Thymus (tissue), 14 donors: ENCODE measurements at places on chromosomes 1 and 21. TPM values are rescaled to one million over a fixed set of nuclear protein-coding genes. Genes with fewer than 3 reads are reported as not detected.

Gene NPR1
- 2.5 TPM for total RNA-seq

GRCh38 chr1:109443476-109443875 lies 17.2 kb upstream of the PSMA5 start:
- no peaks in the 10 kb centered on the region for H3K4me1 ChIP-seq
- H3K27ac ChIP-seq: no peak overlapping the region
- no peak for DNase-seq

GRCh38 chr21:37565530-37566223 lies 199.1 kb downstream of the DYRK1A start:
- no peaks in the 10 kb centered on the region for H3K36me3 ChIP-seq
- H3K27ac ChIP-seq: no peak overlapping the region
- no peak for DNase-seq
- no peak overlapping the region for H3K4me3 ChIP-seq

Gene RAB25
- total RNA-seq: 17.6 TPM

DNA sequence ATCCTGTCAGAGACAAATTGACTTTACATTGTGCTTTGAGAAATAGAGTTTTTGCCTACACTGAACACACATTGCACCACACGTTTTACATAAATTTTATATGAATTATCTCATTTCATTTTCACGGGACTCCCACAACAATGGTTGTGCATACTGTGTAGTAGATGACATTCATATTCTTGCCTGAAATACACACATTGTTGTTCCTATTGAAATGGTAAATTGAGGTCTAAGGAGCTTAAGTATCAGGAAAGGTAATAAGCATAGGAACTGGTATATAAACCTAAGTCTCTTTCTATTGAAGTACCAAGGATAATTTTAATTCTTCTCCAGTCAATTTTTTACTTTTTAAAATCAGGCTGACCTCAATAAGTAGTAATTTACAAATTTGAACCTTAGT lies 473.7 kb upstream of the DEPDC1 start:
- no peaks in the 10 kb centered on the region for H3K4me1 ChIP-seq
- H3K27ac ChIP-seq: no peak overlapping the region
- no peaks in the 10 kb centered on the region for H3K36me3 ChIP-seq
- no peak for DNase-seq
- no peak overlapping the region for H3K4me3 ChIP-seq

Gene PPIAL4G
- 0.05 TPM for total RNA-seq

- no peaks in the 10 kb centered on the region for H3K36me3 ChIP-seq
- DNase-seq: no peak
- H3K4me1 ChIP-seq: no peaks in the 10 kb centered on the region
- H3K27ac ChIP-seq: no peak overlapping the region
- H3K4me3 ChIP-seq: no peak overlapping the region
Measured at GRCh38 chr1:74857676-74858075, 124.7 kb downstream of the TYW3 start.

- H3K4me1 ChIP-seq: no peaks in the 10 kb centered on the region
- H3K27me3 ChIP-seq: no peaks in the 10 kb centered on the region
- H3K36me3 ChIP-seq: no peaks in the 10 kb centered on the region
- no peak overlapping the region for H3K4me3 ChIP-seq
- DNase-seq: no peak
Measured at GRCh38 chr1:79633456-79633855, 626.9 kb upstream of the ADGRL4 start.

GRCh38 chr1:94321662-94322061 lies 84.3 kb upstream of the ARHGAP29 start:
- H3K36me3 ChIP-seq: no peaks in the 10 kb centered on the region
- H3K27ac ChIP-seq: no peak overlapping the region
- H3K27me3 ChIP-seq: no peaks in the 10 kb centered on the region
- DNase-seq: no peak
- no peak overlapping the region for H3K4me3 ChIP-seq

DNA sequence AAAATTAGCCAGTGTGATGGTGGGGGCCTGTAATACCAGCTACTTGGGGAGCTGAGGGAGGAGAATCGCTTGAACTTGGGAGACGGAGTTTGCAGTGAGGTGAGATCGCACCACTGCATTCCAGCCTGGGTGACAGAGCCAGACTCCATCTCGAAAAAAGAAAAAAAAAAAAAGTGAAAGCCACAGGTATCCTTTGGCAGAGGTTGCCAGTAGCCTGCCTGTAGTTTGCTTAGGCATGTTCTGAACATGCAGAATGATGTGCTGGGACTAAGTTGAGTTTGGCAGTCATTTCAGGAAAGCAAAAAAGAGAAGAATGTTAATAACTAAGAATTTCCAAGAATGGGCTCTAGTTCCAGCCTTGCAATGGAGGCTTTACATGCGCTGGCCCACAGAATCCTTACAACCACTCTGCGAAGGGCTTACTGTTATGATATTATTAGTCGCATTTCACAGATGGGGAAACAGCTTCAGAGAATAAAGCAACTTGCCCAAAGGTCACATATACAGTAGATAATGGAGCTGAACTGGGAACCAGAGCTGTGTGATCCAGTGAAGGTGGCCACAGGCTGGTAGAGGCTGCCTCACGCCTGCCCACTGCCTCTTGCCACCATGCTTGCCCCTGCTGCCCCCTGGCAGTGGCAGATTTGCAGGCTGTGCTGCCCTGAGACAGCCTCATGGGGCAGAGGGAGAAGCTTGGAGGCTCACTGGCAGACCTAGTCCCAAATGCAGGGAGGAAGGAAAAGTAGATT lies 66.5 kb upstream of the LYST start:
- peak overlapping the region; percentile 92 for H3K27ac ChIP-seq
- no peak for DNase-seq
- H3K27me3 ChIP-seq: no peaks in the 10 kb centered on the region
- no peak overlapping the region for H3K4me3 ChIP-seq

DNA sequence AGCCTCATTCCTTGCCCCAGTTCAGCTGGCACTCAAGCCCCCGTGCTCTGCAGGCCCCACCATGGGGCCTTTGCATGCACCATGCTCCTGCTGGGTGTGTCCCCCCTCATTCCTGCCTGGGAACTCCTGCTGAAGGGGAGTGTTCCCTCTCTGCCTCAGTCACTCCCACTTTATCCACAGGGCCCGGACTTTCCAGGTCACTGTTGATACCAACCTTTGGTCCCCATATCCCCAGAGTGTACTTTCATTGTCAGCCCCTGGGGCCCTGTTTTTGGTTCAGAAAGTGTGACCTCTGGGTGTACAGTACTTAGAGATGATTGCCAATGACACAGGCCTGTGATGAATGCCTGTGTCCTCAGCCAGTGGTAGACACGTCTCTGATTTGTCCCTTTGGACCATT lies 2.9 kb downstream of the TTC22 start:
- no peak overlapping the region for H3K4me3 ChIP-seq
- H3K36me3 ChIP-seq: no peaks in the 10 kb centered on the region
- no peak overlapping the region for H3K27ac ChIP-seq

- no peak for DNase-seq
- no peaks in the 10 kb centered on the region for H3K27me3 ChIP-seq
- H3K36me3 ChIP-seq: no peaks in the 10 kb centered on the region
- no peak overlapping the region for H3K4me3 ChIP-seq
Measured at GRCh38 chr1:22892789-22893188, 79.9 kb downstream of the LACTBL1 start.

DNA sequence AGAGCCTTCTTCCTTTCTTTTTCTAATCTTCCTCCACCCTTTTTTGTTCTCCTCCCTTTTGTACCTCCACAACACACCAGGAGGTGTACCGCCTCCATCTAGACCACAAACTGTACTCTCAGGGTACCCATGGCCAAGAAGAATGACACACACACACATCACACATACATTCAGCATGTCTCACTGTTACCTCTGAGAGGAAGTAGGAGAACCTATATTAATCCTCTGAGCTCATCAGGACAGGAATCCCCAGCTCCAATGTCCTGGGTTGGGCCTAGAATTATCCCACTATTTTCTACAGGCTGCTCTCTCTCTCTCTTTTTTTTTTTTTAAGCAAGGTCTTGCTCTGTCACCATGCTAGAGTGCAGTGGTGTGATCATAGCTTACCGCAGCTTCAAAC lies 36.7 kb downstream of the ATP2B4 start:
- H3K4me3 ChIP-seq: no peak overlapping the region
- H3K36me3 ChIP-seq: peaks cover 4% of the 10 kb centered on the region
- no peak for DNase-seq
- H3K27me3 ChIP-seq: no peaks in the 10 kb centered on the region
- H3K27ac ChIP-seq: no peak overlapping the region

DNA sequence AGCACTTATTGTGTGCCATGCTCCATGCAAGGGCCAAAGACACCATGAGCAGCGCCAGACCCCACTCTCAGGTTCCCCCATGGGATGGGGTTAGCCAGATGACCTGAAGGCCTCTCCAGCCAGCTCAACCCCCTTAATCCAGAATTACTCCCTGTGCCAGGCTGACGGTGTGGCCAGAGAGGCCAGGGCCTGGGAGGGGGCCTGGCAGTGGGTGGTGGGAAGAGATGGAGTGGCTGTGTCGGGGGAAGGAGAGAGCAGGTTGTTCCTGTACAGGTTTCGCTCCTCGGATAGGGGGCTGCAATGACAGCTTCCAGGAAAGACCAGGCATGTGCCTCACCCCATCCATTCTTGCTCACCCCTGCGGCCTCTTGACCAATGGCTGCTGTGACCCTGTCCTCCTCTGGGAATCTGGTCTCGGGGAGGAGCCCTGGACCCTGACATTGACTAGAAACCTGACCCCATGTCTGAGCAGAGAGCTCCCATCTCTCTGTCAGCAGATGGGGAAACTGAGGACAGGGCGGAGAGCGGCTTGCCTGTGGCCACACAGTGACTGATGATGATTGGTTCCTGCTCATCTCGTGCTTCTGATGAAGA lies 345.3 kb downstream of the MATN1 start:
- no peak for DNase-seq
- no peaks in the 10 kb centered on the region for H3K27me3 ChIP-seq

Gene MX1
- total RNA-seq: 148 TPM

DNA sequence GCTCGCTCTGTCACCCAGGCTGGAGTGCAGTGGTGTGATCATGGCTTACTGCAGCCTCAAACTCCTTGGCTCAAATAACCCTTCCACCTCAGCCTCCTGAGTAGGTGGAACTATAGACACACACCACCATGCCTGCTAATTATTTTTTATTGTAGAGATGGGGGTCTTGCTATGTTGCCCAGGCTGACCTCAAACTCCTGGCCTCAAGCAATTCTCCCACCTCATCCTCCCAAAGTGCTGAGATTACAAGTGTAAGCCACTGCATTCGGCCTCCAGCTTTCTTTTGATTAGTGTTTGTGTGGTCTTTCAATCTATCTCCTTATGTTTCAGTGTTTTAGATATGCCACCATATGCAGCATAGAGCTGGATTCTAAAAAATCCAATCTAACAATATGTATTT lies 19.9 kb upstream of the CSF3R start:
- H3K36me3 ChIP-seq: no peaks in the 10 kb centered on the region
- H3K27me3 ChIP-seq: no peaks in the 10 kb centered on the region
- no peak overlapping the region for H3K27ac ChIP-seq
- DNase-seq: no peak
- H3K4me1 ChIP-seq: no peaks in the 10 kb centered on the region
- no peak overlapping the region for H3K4me3 ChIP-seq

DNA sequence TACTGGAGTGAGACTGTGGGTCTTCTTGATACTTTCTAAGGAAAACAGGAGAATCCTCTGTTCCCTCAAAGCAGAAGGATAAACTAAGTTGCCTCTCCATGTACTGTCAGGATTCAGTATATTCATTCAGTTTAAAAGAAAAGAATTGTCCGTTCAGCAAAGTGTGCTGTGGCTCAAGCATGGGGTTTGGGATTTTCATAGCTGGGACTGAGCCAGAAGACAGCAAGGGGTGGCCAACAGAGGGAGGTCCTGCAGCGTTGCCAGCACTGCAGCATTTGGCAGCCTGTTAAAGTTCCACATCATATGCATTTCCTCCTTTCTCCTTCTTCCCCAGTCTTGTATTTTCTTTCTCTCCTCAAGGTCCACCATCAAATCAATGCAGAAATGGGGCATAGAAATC lies 75.1 kb downstream of the DTL start:
- H3K4me1 ChIP-seq: peaks cover 20% of the 10 kb centered on the region
- no peak overlapping the region for H3K27ac ChIP-seq
- no peak for DNase-seq
- no peak overlapping the region for H3K4me3 ChIP-seq
- no peaks in the 10 kb centered on the region for H3K36me3 ChIP-seq

GRCh38 chr1:244887281-244887680 lies 22.9 kb upstream of the HNRNPU start:
- no peak for DNase-seq
- no peak overlapping the region for H3K27ac ChIP-seq
- no peaks in the 10 kb centered on the region for H3K27me3 ChIP-seq
- H3K4me1 ChIP-seq: no peaks in the 10 kb centered on the region

- H3K27me3 ChIP-seq: no peaks in the 10 kb centered on the region
- H3K27ac ChIP-seq: no peak overlapping the region
- no peaks in the 10 kb centered on the region for H3K4me1 ChIP-seq
- no peak for DNase-seq
- no peak overlapping the region for H3K4me3 ChIP-seq
- peaks cover 9% of the 10 kb centered on the region for H3K36me3 ChIP-seq
Measured at GRCh38 chr1:220124542-220124941, 30.6 kb downstream of the IARS2 start.

DNA sequence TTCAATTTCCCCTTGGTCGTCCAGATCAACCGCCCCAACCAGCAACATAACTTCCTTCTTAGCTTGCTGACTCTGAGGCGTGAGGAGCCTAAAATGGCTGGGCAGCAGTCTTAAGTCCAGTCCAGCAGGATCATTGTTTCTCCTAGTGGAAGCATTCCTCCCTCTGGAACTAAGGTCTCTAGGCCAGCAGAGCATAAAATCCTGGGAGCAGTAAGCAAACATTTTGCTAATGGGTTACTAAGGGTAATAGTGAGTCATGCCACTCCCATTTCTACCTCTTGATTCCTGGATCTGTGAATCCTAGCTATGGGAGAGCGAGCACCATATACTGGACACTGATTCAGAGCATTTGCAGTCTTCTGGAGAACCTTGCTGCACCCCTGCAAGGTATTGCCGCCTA lies 59.9 kb downstream of the ADSS2 start:
- H3K4me1 ChIP-seq: peaks cover 13% of the 10 kb centered on the region
- no peak overlapping the region for H3K4me3 ChIP-seq
- H3K36me3 ChIP-seq: no peaks in the 10 kb centered on the region
- no peak overlapping the region for H3K27ac ChIP-seq
- DNase-seq: no peak
- H3K27me3 ChIP-seq: no peaks in the 10 kb centered on the region

- H3K36me3 ChIP-seq: no peaks in the 10 kb centered on the region
- peaks cover 13% of the 10 kb centered on the region for H3K27me3 ChIP-seq
- no peak overlapping the region for H3K27ac ChIP-seq
Measured at GRCh38 chr1:22238356-22239224, 95.7 kb upstream of the WNT4 start.

DNA sequence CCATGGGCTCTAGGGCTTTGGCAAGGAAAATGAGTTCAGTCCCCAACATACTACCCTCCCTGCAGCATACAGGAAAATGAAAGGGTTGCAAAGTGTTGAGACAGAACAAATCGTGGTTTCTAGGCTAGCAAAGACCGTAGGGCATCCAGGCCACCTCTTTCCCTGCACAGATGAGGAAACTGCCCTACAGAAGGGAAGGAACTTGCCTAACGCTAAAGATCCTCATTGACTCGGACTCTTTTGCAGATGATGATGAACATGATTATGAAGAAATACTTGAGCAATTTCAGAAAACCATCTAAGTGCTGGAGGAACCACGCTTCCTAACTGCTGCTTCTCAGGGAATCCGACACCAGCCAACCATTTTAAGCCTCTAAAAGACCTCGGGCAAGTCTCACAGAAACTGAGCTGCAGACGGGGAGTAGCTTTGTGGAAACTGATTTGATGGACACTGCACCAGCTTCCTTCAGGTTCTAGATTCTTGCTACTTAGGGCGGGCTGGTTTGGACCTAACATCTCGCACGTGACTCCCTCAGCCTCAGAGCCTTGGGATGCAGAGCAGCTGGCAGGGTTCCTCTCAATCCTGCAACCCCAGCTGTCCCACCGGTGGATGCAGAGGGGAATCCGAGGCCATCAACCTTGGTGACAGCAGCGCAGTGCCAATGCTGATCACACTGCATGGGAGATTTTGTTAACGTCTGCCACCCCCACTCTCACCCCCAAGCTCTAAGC lies 13.4 kb downstream of the THEMIS2 start:
- H3K27ac ChIP-seq: peak overlapping the region; percentile 25
- DNase-seq: no peak
- H3K27me3 ChIP-seq: no peaks in the 10 kb centered on the region
